ENCODE measurements at places on chromosomes 11 and 22.

GRCh38 chr11:82980292-82980691 lies 78.8 kb downstream of the DDIAS start:
- DNase-seq, result peak; percentile 72

GRCh38 chr11:122270535-122270934 lies 154.5 kb upstream of the BLID start:
- no peak for DNase-seq

DNA sequence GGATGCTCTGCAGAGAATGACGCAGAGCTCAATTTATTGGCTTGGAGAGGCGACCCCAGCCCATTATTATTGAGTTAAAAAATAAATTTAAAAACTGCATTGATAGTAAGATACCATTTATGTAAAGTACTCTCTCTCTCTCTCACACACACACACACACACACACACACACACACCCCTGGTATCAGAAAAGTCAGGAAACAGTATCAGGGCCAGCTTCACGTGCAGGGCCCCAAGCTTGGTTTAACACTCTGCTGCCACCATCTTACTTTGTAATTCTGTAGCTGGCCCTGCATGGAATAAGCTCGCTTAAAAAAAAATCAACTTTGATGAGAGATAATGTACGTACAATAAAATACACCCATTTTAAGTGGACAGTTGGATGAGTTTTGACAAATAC lies 59.8 kb upstream of the CD5 start:
- no peak for DNase-seq

DNA sequence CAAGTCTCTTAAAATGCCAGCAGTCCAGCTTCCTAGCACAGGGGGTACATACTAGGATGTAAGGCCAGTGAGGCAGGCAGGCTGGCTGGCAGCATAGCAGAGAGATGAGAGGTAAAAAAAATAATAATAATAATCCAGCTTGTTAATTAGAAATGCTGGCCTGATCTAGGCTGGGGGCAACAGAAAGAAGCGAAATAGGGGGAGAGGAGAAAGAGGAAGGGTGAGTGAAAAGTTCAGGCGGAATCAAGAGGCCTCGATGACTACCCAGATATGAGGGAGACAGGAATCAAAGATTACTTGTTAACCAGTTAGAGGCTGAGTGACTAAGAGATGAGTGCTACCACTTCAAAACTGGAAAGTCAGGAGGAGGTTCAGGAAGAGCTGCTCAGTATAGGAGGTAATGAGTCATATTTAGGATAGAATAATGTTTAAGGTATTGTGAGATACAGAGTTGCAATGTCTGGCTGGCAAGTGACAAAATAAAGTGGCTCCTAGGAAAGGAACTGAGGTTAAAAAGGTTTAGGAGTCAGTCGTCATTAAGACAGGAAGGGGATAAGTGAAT lies 2.8 kb downstream of the ALKBH8 start:
- peak; percentile 46 for DNase-seq

DNA sequence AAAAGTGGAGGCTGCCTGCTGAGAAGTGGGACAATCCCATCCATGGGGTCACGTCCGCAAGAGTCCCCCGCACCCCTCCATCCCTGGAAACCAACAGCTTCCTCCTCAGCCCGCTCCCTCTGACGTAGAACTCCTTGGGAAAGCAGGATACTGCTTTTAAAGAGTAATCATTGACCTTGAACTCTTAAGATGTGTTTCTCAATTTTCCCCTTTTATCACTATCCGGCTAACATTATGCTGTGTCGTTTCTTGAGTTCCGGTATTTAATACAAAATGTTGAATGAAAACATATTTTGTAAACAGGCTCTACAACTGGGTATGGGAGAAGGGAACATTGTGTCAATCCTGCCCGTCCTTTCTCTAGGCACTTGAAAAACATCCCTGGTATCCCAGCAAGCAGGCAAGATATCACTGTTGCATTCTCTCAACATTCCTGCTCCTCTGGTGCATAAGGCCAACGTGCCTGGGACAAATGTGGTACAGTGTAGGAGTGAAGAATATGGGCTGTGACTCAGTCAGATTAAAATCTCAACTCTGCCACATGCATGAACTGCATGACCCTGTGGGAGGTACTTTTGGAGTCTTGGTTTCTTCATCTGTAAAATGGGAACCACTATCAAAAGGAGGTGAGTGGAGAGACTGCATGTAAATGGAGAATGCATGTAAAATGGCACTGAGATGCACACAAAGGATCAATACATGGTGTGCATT lies 52.8 kb downstream of the WT1 start:
- DNase-seq, result no peak

DNA sequence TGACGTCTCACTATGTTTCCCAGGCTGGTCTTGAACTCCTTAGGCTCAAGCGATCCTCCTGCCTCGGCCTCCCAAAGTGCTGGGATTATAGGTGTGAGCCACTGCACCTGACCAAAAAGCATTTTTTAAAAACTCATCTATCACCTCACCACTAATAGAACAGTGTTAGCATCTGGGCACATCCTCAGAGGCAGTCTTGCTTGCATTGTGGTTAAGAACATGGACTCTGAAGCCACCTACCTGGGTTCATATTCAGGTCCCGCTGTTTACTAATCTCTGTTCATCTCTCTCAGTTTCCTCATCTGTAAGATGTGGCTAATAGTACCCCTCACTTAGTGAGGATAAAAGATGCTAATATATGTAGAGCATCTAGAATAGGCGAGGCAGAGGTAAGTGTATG lies 90.6 kb downstream of the PACS1 start:
- DNase-seq, result no peak

GRCh38 chr11:35031867-35032266 lies 107.1 kb upstream of the CD44 start:
- peak; percentile 50 for DNase-seq

DNA sequence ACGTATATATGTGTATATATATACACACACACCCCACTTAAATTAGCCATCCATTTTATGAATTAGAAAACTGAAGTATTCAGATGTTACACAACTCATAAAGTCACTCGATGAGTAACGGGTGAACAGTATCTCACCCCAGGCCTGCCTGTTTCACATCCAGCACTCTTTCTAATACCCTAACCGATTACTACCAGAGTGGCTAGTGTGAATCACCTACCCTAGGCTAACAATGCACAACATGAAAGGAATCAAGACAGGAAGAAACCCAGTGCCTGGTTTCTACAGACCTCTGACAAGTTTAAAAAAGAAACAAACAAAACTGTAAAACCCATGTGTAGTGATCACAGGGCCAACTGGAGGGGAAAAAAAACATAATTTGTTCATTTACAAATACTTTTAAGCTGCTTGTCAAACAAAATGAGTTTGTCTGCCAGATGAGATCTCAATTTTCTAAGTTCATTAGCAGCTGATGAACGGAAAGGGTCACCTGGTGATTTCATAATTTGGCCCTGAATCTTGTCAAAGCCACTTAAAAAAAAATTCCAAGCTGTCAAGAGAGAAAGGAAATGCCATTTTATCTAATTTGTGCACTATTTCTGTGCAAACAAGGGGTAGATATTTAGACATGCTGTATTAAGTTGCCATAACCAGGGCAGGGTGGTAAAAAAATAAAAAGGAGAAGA lies 134.8 kb downstream of the LARGE1 start:
- peak; percentile 66 for DNase-seq

DNA sequence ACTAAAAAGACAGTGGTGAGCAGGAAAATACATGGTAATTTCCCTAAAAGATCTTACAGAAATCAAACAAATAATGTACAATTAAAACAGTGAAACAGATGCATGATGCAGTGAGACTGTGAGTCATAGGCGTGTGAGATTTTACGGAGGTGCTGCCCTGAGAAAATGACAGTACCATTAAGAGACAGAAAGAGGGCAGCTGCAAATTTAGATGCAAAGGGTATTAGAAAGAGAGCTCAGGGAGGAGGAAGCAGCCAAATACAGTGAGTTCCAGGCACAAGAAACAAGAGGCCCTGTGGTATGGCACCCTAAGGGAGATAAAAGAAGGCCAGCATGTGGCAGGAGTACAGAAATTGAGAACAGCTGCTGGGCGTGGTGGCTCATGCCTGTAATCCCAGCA lies 88.5 kb upstream of the FIBIN start:
- peak; percentile 54 for DNase-seq

Data from adipocyte (in vitro differentiated cells).